ENCODE measurements at places on chromosomes 4 and X.
A peak's percentile ranks its signal among the peaks of the same experiment; 100 is the strongest.

GRCh38 chrX:7788334-7788733, 54.6 kb upstream of the VCX start:
- no peak for DNase-seq

DNA sequence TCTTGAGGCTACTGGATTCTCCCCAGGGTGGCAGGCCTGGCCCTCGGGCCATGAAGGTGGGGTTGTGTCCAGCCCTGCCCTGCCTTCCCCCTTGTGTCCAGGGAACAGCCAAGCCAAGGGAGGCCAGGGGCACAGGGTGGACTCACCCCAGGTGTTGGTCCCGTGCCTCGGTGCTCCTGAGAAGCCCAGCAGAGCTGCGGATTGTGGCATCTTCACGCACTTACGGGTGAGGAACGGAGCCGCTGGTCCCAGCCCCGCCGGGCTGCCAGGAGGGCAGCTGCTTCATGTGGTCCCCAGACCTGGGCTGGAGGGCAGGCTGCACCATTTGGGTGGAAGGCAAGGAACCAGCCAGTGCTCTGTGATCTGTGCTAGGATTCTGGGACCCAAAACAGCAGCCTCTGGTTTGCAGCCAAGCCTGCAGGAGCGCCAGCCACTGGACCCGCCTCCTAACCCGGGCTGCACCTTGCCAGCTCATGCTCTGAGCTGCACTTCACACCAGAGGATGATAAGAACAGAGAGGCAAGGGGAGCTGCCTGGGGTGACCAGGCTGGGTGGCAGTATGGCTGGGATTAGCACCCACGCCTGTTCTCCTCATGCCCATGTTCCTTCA, 36.1 kb upstream of the HMX1 start:
- no peak for DNase-seq

DNA sequence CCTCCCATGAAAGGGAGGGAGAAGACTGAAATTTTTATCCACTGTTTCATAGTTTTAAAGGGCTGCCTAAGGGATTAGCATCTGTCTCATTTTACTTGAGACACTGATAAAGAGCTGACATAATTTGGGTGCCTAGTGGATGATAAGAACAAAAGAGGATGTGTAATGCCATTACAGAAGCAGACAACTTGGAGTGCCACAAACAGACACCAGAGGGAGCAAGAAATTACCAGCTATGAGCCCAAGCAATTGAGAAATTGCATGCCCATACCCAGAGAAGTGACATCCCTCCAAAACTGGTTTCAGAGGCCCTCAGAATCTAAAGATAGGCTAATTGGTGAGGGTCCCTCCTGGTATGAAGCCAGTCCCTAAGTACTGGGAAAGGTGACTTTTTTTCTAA, 38.5 kb upstream of the POU3F4 start:
- peak; percentile 3 for DNase-seq

- DNase-seq: no peak
Observed at GRCh38 chr4:147733716-147734344, 1.9 kb downstream of the ARHGAP10 start.

DNA sequence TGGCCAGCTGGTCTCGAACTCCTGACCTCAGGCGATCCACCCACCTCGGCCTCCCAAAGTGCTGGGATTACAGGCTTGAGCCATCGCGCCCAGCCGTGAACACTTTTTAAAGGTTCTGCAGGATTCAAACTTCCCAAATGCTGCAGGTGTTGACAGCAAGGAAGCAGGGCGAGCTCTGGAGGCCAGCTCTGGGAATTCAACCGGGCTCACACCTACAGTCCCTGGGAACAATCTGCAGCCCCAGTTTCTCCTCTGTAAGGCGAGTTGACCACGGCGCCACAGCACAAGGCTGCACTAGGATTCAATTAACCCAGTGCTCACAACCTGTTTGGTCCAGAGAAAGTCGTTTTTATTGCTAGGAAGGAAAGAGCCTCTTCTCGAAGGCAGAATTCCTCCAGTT, 1.6 kb downstream of the MTNR1A start:
- no peak for DNase-seq

DNA sequence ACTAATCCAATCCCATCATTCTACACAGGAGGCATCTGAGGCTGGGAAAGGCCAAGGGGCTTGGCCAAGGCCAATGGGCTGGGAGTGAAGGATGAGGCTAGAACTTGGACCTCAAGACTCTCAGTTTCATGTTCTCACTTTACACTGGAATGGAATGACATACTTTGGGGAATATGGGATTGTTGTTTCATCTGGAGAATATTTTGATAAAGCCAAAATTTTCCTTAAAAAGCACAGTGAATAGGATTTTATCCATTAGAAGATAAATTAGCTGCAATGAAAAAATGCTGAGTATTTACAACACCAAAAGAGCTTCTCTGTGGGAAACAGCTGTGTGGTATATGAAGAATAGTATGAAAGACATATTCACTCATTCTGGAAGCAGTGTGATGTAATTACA, 29.3 kb downstream of the SMIM20 start:
- DNase-seq: no peak

- DNase-seq: no peak
Observed at GRCh38 chrX:151722241-151722846, 6.5 kb downstream of the FATE1 start.

GRCh38 chrX:39674490-39675161, 423.1 kb downstream of the BCOR start:
- DNase-seq: no peak

DNA sequence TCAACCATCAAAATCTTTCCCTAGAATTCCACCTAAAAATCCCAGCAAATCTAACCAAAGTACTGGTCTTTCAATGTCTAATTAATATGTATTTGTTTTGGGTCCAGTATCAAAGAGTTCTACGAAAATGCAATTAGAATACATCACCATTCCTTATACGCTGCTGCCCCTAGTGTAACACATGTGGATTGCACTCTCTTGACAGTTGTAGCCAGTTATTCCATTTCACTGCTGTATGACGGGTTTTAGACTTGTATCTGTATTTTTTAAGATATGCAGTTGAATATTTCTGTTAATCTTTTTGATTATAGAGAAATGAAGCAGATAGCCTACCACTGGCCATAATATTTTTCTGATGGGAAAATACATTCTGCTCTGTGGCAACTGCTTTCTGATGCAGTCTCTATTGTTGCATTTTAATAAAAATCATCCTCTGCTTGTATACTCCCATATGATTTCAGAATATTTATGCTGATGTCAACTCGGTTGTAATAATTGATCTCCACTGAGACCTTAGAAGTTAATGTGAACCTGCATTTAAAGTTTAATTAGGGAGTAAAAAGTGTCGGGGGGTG, 17.1 kb upstream of the PAGE2B start:
- DNase-seq: peak; percentile 24

DNA sequence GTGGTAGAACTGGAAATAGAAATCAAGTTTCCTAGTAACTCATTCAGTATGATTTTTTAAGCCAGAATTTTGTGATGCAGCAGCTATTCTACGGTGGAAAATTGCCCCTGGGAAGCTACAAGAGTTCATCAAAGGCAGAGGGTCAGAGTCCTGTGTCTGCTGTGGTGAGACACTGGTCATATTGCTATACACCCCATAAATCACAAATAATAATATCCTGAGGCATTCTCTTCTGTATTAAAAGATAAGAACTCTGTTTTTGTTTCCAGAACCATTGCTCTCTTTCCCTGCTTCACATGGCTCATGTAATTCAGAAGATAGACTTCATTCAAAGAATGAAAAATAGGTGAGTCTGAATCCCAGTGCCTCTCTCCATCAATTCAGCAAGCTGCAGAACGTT, 188.8 kb upstream of the NOCT start:
- no peak for DNase-seq

GRCh38 chr4:158280856-158281255, 70.6 kb downstream of the TMEM144 start:
- DNase-seq: no peak

GRCh38 chr4:82998898-82999297, 11.7 kb downstream of the LIN54 start:
- no peak for DNase-seq

- no peak for DNase-seq
Observed at GRCh38 chr4:6535329-6535692, 39.7 kb upstream of the MAN2B2 start.

DNA sequence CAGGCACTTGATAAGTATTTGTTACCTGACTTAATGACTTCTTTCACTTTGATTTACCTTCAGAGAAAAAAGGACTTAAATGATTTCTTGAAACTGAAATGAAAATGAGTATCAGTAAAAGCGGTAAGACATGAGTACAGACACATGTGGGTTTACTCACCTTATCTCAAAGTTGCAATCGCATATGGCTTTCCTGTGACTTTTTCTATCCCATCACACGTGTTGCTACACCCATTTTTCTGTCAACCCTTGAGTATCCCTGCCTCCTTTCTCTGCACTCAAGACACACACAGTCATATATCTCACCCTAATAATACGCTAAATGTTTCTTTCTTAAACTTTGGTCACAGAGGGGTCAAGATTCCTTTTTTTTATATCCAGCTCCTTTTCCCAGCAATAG, 11.0 kb upstream of the ARHGEF38 start:
- DNase-seq: no peak

DNA sequence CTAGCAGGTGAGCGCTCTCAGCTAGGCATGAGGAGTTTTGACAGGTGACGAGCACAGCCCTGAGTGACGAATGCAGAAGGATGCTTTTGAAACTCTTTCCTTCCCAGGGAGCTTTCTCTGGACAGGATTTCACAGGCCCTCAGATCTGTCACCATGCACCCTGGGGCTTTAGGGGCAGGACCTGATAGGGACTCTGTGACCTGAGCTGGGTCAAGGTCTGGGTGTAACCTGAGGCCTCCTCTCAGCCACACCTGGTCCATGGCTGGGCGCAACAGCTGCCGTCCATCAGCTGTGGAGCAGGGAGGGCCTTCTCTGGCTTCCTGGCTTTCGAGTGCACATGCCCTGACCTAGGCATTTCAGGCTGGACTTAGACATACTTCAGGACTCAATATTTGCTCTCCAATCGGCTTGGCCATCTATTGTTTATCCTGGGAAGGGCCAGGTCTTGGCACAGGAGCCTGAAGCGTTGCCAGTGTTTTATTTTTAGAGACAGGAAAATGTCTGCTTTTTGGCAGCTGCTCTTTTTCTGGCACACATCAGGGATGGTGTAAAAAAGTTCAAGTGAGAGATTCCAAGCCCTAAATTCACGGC, 56.4 kb downstream of the C4orf51 start:
- DNase-seq: no peak

DNA sequence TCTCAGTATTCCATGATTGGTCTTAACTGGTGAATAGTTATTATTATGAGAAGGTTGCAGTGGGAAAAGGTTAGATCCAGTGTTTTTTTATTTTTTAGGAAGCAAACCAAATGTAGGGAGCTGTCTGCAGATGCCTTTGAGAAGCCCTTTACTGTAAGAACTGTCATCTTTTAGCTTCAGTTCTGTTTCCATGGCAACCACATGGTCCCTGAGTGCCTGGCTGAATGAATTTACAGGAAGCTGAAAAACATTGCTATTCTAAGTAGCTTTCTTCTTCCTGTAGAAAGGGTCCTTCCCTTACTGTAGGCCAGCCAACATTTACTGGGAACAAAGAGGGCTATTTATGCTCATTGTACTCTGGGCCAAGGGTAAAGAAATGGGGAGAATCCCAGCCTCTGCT, 103.3 kb downstream of the DCLK2 start:
- no peak for DNase-seq

- DNase-seq: no peak
Observed at GRCh38 chrX:13597874-13598273, 28.5 kb downstream of the EGFL6 start.

GRCh38 chrX:65925592-65925991, 114.3 kb downstream of the VSIG4 start:
- no peak for DNase-seq

GRCh38 chrX:31127716-31128115, 55.9 kb upstream of the FTHL17 start:
- DNase-seq: no peak

DNA sequence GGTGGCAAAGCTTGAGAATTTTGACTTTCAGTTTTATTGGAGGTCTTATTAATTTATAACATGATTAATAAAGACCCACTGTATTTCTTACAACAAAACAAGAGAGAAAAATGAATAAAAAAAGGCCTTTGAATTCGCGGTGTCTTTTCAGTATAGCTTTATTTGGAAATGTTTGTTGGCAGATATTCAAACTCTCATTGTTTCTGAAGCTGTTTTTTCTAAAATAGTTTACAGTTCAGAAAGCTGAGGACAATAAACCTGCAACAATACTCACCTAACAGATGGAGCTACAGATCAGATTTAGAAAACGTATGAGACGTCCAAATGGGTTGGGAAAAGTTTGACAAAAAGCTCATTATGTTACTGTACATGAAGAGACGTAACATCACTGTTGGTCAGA, 2.4 kb upstream of the SPARCL1 start:
- no peak for DNase-seq

- DNase-seq: no peak
Observed at GRCh38 chrX:107014936-107015335, 14.9 kb upstream of the MORC4 start.

GRCh38 chr4:16609170-16609758, 289.2 kb downstream of the LDB2 start:
- DNase-seq: no peak

GRCh38 chr4:147481577-147482109, 746 bp downstream of the EDNRA start:
- no peak for DNase-seq

DNA sequence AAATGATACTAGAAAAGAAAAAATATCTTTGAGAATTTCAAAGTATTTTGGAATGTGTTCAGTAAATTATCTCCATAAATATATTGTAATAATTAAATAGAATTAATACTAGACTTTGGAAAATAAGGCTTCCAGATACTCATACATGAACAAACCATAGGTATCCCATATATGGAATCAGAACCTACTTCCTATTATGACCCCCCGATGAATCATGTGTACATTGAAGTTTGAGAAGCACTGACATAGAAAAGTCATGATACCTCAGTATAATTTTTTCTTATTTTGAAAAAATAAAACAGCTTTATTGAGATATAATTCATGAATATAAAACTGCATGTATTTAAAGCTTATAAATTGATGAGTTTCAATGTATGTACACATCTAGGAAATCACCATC, 27.2 kb upstream of the SMARCA5 start:
- DNase-seq: no peak

GRCh38 chr4:93648258-93648657, 180.3 kb upstream of the ATOH1 start:
- no peak for DNase-seq

Measured in activated CD4-positive, alpha-beta T cell treated with anti-CD3 and anti-CD28 coated beads for 48 hours (primary cell).